ENCODE measurements at places on chromosomes 11 and 22.

DNA sequence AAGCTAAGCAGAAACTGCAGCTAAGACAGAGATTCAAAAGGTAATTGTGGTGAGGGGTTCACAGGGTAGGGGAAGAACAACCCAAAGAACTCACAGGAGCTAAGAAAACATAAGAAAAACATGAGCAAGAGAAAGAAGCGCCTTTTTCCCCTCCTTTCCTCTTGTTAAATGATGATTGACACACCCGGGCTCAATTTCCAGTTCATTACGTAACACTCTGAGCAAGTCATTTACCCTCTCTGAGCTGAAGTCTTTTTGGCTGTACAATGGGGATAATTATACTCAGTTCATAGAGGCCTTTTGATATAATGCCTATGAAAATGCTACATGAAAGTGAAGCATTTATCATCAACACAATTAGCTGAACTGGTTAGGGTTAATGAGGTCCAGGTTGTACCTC, 17.2 kb downstream of the LRP4 start:
- DNase-seq, result no peak

GRCh38 chr22:39946503-39947219, 13.5 kb upstream of the TMA7B start:
- no peak for DNase-seq

DNA sequence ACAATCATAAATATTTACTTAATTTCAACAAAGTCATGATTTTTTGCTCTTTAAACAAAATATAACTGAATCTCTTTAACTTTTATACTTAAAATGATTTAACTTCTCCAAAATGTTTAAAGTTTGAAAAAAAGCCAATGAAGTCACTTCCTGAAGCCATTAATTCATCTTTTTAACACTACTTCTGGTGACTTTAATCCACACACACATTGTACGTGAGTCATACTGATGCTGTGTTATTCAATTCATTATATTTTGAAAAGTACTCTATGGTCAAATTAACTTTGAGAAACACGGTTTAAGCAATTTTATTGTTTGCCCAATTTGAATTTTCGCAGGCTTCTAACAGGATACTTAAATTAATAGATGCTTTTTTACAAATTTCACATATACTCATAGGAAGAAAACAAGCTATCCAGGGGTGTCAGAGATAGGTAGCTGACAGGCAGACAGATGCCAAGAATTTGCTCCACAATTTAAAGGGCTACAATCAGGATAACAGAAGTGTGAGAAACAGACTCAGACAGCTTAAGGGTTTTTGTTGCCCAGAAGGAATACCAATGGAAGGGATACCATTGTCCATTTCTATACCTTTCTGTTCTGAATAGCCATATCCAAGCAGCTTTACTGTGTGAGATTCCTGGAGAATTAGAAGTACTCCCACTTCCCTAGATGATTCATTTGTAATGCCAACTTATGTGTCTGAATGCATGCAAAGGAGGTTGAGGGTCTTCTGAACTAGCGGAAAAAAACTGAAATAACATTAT, 118.4 kb downstream of the RBFOX2 start:
- no peak for DNase-seq

GRCh38 chr22:40008726-40009291, 14.1 kb downstream of the FAM83F start:
- no peak for DNase-seq

DNA sequence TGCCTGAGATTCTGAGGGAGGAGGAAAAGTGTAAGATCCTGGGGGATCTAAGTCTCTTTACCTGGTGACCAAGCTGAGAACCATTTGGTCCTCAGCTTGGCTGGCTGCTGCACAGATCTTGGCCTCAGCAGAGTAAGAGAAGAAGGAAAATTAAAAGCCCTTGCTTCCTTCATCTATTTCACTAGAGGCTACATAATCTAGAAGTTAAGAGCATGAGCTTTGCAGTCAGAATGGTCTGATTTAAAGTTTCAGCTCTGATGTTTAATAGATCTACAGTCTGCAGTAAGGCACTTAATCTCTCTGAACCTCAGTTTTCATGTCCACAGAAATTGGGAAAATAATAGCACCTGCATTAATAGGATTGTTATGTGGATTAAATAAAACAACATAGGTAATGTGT, 3.1 kb upstream of the ZBTB16 start:
- no peak for DNase-seq

DNA sequence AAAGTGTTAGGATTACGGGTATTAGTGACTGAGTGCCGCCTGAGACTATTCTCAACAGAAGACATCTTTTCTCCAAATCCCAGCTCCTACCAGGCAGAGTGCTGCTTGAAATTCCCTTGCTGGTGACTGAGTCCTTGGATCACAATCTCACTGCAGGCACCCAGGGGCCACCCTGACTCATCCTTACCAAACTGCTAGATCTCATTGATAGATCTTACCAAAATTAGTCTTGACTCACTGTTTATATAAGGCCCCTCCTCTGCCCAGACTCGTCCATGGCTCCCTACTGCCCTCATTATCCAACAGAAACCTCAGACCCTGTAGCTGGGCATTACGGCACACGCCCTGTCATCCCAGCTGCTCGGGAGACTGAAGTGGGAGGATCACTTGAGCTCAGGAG, 14.7 kb downstream of the TBC1D10A start:
- DNase-seq, result no peak

- no peak for DNase-seq
Measured at GRCh38 chr11:112511271-112511670, 250.6 kb upstream of the PLET1 start.

- no peak for DNase-seq
Measured at GRCh38 chr11:126467046-126467370, 111.5 kb downstream of the ST3GAL4 start.

- no peak for DNase-seq
Measured at GRCh38 chr22:20441631-20442484, 4.2 kb upstream of the SCARF2 start.

- no peak for DNase-seq
Measured at GRCh38 chr11:1598816-1599215, 722 bp upstream of the KRTAP5-2 start.

- no peak for DNase-seq
Measured at GRCh38 chr11:34855754-34856095, 60.5 kb downstream of the APIP start.

DNA sequence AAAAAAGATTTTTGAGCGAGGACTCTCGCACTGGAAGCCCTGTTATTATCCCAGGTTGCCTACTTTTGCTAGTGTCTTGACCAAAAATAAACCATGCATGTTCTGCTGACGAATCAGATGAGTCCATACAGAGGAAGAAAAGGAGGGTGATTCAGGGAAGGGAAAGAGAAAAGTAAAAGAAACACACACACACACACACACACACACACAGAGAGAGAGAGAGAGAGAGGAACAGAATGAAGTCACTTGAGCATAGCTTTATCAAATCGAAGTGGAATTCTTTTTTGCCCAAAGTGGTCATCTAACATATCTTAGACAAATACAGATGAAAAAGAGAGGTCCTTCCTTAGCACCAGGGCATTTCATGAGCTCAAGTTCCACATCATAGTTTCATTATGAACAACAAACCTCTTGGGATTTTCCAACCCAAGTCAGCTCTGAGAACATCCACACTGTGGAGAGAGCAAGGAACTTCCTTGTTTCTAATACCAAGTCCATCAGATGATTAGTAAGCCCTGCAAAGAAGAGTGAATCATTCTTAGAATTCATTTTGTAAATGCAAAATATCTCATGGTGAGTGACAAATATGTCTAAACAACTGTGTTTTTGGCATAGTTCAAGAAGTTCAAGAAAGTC, 7.7 kb upstream of the MMP12 start:
- DNase-seq, result peak; percentile 12

DNA sequence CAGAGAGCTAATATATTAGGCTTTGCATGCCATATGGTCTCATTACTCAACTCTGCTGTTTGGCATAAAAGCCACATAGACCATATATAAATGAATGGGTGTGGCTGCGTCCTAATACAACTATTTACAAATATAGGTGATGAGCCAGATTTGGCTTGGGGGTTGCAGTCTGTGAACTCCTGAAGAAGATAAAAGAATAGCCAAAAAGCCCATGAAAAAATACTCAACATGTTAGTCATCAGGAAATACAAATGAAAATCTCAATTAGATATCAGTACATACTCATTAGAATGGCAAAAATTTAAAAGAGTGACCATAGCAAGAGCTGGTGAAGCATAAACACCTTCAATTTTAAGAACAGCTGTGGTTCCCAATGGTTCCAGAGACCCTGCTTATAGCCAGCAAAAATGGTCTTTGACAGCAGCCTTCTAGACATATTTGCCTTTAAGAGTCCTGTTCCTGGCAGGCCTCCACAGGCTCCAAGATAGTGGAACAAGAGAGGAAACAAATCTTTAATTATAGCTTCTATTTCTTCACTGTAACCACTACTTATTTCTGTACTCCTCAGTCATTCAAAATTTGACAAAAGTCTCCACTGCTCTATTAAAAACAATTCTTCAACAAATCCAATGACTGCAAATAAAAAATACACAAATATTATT, 16.1 kb downstream of the C2CD3 start:
- no peak for DNase-seq

DNA sequence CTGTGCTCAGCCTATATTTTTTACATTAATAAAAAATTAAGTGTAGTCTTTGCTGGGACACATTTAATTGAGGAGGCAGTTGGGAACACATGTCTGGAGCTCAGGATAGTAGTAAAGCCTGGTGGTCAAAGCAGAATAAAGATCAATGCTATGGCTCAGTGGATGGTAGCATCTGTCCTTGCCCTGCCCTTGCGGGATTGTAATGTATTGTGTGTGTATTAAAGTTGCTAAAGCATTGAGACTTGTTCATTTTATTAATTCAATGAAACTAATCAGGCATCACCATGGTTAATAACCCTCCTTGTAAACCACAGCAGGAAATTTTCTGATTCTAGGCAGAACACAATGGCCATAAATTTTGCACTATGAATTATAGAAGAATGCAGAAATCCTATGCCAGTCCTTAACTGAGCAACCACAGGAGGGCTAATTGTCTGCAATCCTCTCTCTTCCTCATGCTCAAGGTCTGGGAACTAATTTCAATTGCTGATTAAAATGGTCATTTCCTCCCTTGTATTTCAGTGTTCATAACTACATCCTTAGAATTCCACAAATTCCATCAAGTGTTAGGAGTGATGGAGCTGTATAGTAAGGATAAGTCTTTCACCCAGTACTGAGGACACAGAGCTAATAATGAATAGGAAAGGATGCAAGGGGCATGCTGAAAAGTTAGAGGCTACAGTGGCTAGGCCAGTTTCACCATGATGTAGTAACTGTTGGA, 403.2 kb upstream of the DDI1 start:
- DNase-seq, result no peak

- DNase-seq, result peak; percentile 53
Measured at GRCh38 chr11:120912504-120912903, 111.4 kb upstream of the TBCEL start.

- DNase-seq, result no peak
Measured at GRCh38 chr11:121422675-121423074, 29.4 kb upstream of the SORL1 start.

DNA sequence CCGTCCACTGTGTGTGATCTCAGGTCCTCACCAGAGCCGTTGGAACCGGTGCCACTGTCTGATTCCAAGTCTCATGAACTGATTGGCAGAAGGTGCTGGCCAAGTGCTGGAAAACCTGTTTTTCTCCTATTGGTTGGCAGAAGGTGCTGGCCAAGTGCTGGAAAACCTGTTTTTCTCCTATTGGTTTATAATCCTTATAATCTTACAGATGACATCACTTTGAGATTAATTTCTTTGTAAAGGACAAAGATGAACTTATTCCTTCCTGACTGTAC, 1106.3 kb downstream of the BRD1 start:
- DNase-seq, result no peak

DNA sequence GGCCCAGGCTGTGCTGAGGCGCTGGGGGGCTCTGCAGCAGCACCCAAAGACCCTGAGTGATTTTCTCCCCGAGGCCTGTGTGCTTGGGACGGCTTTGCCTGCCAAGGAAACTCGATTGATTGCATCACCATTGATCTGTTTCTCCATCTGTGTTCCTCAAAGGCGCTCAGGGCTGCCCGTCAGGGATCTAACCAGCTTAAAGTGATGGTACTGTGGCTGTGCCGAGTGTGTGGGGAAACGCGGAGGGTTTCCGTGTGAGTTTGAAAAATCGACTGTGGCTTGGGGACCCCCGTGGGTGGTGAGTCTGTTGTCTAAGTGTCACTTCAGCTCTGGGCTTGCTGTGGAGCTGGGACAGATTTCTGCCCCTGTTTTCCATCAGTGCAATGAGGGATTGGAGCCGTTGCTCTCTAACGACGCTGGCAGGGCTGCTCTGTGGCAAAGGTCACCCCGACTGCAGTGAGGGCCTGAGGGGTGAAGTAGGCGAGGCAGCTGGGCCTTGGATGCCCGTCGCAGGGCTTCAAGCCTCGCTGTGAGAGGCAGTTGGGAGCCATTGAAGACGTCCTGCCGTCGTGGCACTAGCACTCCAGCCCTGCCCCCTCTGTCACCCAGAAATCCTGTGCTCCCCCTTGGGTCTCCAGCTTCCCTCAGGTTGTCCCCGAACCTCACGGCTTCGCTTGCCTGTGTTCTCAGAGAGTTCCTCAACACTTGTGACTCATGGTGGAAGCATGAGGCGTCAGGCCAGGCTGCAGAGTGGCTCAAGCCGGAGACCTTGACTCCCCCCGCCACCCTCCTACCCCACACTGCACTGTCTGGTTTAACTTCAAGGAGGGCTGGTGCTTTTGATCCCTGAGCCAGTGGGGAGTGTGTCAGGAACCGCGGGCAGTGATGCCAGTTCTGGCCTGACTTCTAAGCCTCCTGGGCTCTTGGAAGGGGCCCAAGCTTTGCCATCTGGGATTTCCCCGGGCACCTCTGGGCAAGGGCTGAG, 21.8 kb downstream of the CACNA1I start:
- DNase-seq, result no peak

- no peak for DNase-seq
Measured at GRCh38 chr11:37002831-37003230, 404.8 kb upstream of the RAG2 start.

DNA sequence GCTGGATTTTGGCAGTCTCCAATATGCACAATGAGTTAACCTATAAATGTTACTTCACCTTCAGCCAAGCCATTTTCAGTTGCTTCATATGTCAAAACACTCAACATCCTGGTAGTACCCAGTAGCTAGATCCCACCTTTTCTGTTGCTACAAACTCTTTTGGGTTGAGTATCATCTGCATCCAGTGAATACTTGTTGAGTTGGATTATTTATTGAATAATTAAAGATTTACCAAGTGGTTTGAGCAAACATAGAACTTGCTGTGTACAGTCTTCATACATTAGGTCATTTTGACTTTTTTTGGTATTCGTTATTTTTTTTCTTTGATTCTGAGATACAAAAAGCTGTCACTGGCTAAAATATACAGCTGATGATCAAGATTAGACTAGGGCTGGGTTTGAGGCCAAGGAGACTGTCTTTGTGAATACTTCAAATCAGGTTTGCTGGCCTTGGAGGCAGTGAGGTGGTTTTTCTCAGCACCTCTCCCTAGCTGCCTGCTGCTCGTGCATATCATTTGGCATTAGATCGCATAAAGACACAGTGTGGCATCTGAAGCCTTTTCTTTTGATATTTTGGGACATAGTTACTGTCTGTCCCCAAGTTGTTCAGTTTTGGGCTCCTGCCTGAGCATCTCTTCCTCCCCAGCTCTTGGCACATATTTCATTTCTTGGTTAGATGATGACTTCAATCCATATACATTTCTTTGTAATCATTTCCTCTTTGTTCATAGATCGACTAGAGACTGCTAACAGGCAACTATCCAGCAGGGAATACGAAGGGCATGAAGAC, 62.8 kb downstream of the AMOTL1 start:
- no peak for DNase-seq

- no peak for DNase-seq
Measured at GRCh38 chr11:93131709-93132108, 66.1 kb downstream of the SLC36A4 start.

GRCh38 chr22:44406341-44407170, 91.5 kb downstream of the RTL6 start:
- no peak for DNase-seq

- DNase-seq, result peak; percentile 91
Measured at GRCh38 chr22:38467904-38468442, at the start of gene KDELR3. Gene KDELR3, plus strand, starts transcription at chr22:38468096. Its CDS starts 138 bp downstream, at chr22:38468234.
